Fibroblast of pulmonary artery (primary cell): ENCODE measurements at places on chromosomes 2 and 18.

- DNase-seq, result no peak
Observed at GRCh38 chr18:57728941-57729511, 74.1 kb downstream of the ATP8B1 start.

- DNase-seq, result no peak
Observed at GRCh38 chr18:45164551-45164950, 450.7 kb upstream of the SLC14A2 start.

- no peak for DNase-seq
Observed at GRCh38 chr2:86069783-86070339, 35.8 kb downstream of the POLR1A start.

- DNase-seq, result peak; percentile 75
Observed at GRCh38 chr18:3998698-3999333, 456.3 kb downstream of the DLGAP1 start.

DNA sequence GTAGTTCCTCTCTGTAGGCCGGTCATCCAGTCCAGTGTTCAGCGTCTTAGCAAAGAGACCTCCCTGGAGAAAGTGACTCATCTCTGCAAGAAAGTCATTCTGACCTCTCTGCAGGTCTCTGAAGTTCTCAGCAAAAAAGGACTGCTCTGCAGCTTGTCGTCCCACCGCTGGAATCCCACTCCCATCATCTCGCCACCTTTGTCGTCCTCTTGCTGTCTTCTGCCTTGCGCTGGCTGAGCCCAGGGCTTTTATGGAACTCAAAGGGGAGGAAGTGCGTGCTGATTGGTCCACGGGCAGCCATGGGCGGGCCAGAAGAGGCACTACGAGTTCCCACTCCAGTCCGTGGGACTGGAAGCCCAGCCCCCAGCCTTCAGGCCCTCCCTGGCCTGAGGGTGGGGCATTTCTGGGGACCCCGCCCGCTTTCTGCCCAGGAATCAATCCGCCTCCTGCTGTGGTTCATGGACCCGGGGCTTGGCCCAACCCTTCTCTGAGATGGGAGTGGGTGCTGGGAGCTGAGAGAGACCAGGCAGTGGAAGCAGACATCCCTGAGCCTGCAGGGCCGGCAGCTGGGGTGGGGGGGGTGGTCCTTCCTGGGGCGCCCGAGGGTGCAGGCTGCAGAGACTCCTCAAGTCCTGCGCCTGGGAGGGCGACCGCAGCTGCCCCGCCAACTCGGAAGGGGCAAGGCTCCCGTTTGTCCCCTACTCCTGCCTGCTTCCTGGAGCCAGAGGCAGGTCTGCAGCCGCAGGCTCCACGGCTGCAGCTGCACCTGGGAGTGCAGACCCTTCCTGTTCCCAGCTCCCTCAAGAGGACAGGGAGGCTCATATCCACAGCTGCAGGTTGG, 660.7 kb upstream of the RAB6C start:
- no peak for DNase-seq

DNA sequence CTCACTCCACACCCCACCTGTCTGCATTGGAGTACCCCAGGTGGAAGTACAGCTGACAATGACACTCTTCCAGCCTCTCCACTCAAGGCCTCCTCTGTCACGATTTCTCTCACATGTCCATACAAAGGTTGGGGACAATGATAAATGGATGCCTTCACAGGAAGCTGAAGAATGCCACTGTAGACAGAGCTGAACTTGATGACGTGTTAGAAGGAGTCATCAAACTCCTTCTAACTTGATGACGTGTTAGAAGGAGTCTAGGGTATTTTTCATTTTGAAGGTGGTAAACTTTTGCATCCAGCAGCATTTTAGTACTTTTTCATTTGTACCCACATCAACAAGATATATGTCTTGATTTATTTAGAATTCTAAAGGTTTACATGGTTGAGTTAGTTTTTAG, 163.5 kb upstream of the DNMT3A start:
- no peak for DNase-seq

DNA sequence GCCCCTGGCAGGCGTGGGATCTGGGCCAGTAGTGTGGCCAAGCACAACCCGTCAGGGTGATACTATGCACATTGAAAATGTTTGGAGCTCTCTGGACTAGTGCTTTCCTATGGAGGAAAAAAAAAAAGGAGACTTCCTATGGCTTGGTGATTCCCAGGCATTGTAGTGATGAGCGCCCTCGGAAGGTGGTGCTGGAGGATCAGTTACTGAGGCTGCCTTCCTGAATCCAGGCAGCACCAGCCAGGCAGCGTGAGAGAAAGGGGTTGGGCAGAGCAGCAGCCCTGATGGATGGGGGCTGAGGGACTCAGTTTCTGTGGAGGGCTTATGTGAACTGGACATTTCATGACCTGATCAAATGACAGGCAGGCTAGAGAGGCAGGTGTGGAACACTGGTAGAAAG, 70.9 kb downstream of the CHRNA1 start:
- DNase-seq, result no peak
